ENCODE measurements at places on chromosomes 7 and 10.

- DNase-seq: peak; percentile 12
These were observed 26.6 kb upstream of the KAT6B start for GRCh38 chr10:74799721-74800221.

GRCh38 chr7:24200407-24200966 is 83.5 kb upstream of the NPY start:
- DNase-seq: no peak

GRCh38 chr10:12332572-12333379 is 16.6 kb upstream of the CAMK1D start:
- no peak for DNase-seq

- DNase-seq: no peak
These were observed 79.7 kb downstream of the VIPR2 start for GRCh38 chr7:159064816-159065510.

DNA sequence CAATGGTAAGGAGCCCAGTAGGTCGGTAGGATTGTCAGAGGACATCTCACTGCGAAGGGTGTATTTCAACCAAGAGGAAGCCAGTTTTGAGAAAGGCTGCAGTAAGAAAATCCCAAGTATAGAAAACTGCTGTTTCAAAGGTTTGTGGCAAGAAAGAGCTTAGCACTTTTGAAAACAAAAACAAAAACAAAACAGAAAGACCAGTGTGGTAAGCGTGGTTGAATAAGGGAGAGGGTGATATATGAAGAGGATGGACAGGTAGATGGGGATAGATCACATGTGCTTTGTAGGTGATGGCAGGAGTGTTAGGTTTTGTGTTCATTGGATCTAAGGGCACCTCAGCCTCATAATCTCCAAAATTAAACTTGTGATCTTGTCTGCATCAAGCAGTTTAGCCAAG is 141.6 kb upstream of the WNT16 start:
- DNase-seq: no peak
